OCI-LY7 (cell line): ENCODE measurements at places on chromosomes 5 and 9. TPM values are rescaled to one million over a fixed set of nuclear protein-coding genes. Genes with fewer than 3 reads are reported as not detected.

DNA sequence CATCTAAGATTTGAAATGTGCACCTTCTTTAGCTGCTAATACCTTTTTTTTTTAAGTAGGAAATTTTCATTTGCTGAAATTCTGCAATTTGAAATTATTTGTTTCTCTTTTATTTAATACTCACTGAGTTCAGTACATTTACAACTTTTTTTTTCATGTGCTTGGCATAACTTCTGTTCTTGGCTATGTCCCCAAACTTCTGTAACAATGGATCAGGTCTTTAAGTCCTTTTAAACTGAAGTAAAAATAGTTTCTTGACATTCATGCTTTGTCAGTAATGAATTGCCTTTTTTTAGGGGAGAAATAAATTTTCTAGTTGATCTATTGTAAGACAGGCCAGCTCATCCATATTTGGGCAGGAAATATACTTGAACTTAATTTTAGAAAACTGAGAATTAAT is 41.5 kb downstream of the EDIL3 start:
- DNase-seq = no peak

GRCh38 chr9:99826579-99826978 is 4.9 kb downstream of the NR4A3 start:
- DNase-seq = no peak

DNA sequence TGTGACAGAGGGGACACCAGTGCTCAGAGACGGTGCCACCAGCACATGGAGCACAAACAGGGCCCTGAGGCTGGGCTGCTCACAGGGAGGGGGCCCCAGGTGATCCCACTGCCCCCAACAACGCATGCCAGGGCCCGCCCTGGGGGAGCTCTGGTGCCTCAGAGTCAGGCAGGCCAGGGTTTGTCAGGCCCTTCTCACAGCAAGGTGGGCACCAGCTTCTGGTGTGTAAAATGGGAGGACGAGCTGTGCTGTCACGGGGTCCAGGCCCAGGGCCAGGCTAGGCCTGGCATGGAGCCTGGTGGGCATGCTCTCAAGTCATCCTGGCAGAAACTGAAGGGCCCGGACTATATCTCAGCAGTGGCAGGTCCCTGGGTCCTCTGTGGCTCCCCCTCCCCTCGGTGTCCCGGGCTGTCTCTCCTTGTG is 34.5 kb downstream of the PRRT1B start:
- no peak for DNase-seq

- no peak for DNase-seq
Measured at GRCh38 chr5:31285025-31285424, 91.5 kb downstream of the CDH6 start.

SCGB3A2 gene
- total RNA-seq = not detected in 2 replicates

SHROOM1 gene
- total RNA-seq = 1.8 and 2.4 TPM in 2 replicates

SOX30 gene
- 0.13 and 0.29 TPM in 2 replicates for total RNA-seq
